CD4-positive, alpha-beta T cell (primary cell): ENCODE measurements at places on chromosomes 5 and 9. TPM values are rescaled to one million over a fixed set of nuclear protein-coding genes. Genes with fewer than 3 reads are reported as not detected.
A peak's percentile ranks its signal among the peaks of the same experiment; 100 is the strongest.

- DNase-seq: no peak
Observed at GRCh38 chr9:87643107-87643650, 82.7 kb upstream of the CTSL start.

DNA sequence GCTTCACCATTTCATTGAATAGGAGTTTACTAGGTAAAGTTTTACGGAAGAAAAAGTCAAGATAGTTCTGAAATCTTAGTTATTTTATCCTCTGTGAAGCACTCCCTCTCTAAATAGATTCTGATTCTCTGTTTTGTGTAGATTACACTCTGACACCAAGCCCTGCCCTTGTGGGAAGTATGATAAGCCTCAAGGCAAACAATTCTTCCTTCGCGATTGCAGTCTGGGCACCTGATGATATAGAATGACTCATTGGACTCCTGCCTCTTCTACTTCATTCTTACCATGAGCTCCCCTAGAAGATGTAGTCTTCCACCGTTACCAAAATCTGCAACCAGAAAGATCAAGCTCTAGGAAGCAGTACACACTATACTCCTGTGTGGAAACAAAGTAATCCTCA, 626.9 kb upstream of the PTGER4 start:
- DNase-seq: no peak

Gene GPRIN1
- 0.22 TPM for total RNA-seq

DNA sequence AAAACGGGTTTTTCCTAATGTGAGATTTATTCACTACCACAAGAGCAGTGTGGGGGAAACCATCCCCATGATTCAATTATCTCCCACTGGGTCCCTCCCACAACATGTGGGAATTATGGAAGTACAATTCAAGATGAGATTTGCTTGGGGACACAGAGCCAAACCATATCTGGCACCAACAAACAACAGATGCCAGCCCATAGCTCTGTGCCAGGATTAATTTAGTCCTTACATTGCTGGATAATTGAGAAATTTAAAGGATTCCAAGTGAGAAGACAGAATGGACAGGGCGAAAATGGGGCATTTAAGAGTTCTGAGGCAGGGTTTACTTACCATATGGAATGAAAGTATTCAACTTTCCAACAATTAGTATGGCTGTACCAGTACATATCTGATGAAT, 30.8 kb upstream of the DNAH5 start:
- DNase-seq: no peak

- DNase-seq: no peak
Observed at GRCh38 chr5:57780961-57781325, 298.3 kb upstream of the ACTBL2 start.

DNA sequence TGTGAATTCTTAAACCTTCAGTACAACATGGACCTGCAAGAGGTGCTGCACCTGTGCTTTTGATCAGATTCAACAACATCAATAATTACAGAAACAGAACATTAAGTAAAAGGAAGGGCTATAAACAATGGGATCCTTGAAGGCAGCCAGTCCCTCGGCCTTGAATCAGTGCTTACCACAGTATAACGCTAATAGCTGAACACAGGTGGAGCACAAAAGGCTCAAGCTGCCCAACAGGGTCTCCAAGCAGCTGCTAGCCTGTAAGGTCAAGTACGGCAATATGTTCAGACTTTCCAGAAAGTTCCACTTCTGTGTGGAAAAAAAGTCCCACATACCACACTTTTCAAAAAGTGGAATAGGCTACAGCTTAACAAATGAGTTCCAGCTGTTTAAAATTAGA, 61.9 kb upstream of the ITGA1 start:
- no peak for DNase-seq

DNA sequence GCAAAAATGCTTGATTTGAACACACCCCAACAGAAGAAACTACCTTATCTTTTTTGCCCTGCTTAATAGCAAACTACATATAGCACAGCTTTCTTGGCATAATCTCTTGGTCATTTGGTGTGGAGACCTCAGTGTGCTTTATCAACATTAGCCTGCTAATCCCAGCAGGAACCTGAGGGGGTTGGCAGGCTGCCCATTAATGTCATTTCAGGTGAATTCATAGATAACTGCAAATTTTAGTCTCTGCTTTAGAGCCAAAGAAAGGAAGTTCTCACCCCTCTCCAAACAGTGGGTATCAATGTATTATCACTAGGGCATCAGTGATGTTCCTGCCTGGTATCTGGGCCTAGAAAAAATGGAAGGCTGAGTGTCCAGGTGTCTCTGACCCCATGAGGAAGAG, 489.0 kb downstream of the NTRK2 start:
- no peak for DNase-seq

DNA sequence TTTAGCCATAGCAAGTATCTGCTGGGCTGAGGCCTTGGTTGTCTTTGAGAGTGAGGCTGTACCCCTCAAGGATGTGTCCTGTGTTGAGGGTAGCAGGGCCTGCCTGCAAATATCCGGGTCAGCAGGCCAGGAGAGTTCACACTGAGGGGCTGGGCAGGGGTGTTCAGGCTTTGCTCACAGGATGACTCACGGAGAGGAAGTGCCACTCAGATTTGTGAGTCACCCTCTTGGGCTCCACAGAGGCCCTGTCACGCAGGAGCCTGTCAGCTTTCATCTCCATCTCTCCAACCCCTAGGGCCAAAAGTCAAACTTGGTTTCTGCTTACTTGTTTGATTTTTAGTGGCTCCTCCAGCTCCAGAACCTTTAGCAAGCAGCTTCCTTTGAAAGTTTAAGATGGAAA, 211.5 kb downstream of the SEC61B start:
- peak; percentile 33 for DNase-seq

GRCh38 chr9:133851693-133852092, 113.5 kb upstream of the SARDH start:
- DNase-seq: no peak

DNA sequence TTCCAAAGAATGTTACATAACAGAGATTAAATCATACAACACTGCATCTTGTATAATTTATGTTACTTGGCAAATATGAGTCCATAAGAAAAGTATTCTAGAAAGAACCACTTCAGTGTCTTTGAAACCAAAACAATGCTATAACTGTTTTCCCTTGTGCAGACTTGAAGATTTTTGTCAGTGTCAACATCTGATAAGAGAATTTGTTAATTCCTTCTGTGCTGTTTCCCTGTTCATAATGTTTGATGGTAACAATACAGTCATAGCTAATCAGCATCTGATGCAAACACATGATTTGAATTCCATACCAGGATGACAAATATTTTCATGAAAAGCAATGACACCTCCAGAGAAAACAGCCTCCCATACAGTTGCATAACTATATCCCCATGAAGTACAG, 306.8 kb downstream of the SEMA5A start:
- no peak for DNase-seq

- DNase-seq: no peak
Observed at GRCh38 chr9:126625329-126626126, 11.8 kb downstream of the LMX1B start.

DNA sequence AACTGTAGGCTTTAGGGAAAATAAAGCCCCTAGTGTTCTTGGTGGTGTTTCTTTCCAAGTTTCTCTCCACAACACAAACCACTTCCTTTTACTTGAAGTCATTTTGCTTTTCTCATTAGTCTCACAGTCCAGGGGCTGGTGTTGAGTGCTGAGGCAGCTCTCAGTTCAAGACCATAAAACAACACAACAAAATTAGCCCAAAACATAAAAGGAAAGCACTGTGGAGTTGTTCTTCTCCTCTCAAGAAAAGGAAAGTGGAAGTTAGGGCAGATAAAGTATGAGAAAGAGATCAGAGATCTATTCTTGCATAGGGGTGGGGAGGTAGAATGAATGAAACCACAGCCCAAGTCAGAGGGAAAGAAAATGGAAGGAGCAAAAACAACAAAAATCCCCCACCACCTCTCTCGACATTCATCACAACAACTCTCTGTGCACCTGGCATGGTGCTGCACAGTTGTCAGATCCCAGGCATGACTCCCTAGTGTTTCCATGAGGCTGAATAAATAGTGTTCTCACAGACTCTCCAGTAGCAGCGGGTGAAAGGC, 569.9 kb downstream of the RAB3C start:
- DNase-seq: no peak

GRCh38 chr5:54867310-54867944, 118.0 kb downstream of the ESM1 start:
- DNase-seq: no peak

Gene ADAMTSL1
- not detected for total RNA-seq

Gene SPATA31E1
- total RNA-seq: not detected

Gene SLC6A3
- total RNA-seq: not detected

DNA sequence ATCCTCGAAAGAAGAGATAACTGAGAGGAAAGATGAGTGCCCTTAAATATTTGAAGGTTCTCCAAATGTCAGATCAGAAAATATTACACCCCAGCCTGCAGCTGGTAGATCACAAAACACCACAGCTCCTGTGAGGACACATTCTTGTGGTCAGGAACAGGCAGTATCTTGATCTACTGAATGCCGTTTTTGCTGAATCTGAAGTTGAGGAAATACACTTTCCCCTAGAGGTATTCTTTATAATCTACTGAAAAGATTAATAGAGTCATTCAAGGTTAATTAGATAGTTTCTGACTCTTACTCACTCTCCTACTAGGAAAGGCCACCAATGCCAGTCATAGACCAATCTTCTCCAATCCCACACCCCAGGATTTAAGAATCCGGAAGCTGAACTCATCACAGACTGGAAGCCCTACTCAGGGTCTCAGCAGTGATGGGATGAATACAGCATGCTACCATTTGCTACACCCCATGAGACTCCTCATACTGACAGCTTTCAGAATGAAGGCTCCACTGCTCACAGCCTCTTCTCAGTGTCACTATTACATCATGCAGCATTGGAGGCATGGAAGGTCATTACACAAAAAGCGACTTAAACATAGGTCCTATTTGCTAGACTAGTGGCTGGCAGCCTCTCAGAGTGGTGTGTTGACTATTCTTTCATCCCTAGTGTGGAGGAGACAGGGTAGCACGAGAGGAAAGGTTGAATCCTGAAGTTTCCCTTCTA, 143.9 kb upstream of the SLC1A3 start:
- no peak for DNase-seq

GRCh38 chr9:4048441-4048840, 251.4 kb downstream of the GLIS3 start:
- no peak for DNase-seq

DNA sequence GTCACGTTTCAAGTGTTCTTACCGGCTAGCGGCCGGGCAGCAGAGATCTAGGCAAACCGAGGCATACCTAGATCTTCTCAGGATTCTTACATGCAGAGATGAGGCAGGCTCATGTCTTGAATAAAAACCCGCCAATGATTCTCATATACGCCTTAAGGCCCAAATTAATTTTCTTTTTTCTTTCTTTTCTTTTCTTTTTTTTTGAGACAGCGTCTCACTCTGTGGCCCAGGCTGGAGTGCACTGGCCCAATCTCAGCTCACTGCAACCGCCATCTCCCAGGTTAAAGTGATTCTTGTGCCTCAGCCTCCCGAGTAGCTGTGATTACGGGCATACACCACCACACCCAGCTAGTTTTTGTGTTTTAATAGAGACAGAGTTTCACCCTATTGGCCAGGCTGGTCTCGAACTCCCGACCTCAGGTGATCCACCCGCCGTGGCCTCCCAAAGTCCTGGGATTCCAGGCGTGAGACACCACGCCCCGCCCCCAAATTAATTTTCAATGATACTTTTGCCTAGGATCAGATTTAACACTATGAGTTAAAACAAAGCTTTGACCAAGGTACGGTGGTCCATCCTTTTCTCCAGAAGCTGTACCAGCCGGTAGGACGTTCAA, 1.5 kb downstream of the C9orf40 start:
- DNase-seq: no peak

Gene GRM6
- total RNA-seq: not detected

GRCh38 chr9:133516256-133516960, 8.4 kb downstream of the MYMK start:
- no peak for DNase-seq

GRCh38 chr5:147167529-147167928, 67.3 kb upstream of the STK32A start:
- no peak for DNase-seq

DNA sequence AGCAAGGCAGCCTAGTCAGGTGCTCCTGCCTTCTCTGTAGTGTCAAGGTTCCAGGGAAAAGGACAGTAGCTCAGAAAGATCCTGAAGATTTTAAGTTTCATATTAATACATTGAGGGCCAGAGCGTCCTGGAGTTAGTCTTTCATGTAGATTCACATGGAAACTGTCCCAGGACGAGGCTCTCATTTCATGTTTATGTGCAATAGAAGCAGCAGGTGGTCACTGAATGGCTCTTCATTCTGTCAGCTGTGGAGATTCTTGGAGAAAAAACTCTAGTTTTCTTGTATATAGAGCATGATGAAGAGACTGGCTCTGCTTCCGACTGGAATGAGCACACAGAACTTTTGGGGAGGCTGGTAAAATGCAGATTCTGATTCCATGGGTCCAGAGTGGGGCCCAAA, 54.3 kb downstream of the MEGF10 start:
- DNase-seq: no peak

DNA sequence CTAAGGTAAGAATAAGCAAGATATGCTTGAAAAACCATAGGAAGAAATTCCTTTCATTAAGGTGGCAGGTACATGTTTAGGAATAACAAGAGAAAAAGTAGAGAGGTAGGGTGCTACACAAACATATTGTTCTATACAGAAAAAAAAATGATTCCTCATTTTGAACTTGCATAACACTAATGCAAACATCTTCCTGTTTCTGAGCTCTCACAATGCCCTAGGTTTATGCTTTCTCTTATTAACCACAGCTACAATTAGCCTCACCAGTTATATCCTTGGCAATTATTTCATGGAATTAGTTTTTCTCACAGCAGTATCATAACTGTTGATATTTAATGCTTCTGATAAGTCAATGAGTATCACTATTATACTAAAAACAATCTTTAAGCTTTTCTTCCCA, 20.7 kb downstream of the CEMIP2 start:
- DNase-seq: no peak

DNA sequence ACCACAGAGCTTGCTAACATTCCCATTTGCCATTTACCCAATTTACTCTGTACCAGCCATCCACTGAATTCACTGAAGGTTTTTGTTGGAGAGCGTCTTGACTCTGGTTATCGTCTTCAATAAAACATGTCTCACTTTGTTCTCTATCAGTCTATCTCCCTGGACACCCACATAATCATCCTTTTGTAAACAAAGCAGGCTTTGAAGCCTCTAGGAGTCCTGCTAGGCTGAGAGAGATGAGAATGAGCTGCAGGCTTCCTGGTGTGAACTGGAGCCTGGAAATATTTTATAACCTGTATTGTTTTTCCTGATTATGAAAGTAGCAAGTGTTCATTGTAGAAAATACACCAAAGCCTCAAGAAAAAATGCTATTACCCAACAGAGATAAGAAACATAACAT, 140.6 kb upstream of the ZNF366 start:
- no peak for DNase-seq

GRCh38 chr9:36942891-36943290, 91.2 kb downstream of the PAX5 start:
- no peak for DNase-seq

Gene B4GALT7
- 31.1 TPM for total RNA-seq

GRCh38 chr9:98864281-98865174, 57.1 kb downstream of the GALNT12 start:
- no peak for DNase-seq

Gene MYMK
- total RNA-seq: not detected

DNA sequence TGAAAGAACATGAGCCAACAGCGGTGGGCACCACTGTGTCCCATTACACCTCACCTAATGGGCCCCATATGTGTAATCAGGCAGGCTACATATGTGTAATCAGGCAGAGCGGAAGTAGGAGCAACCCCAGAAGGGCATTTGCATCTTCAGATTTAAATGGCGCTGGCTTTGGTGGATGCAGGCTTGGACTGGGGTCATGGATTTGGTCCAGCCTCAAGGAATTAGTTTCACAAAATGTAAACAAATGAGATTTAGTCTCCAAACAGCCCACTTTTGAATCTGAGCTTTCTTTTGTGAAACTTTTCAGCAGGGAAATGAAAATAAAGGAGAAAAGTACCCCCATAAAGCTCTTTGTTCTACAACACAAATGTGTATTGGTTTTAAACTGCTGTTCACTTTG, 161.3 kb downstream of the LPAR1 start:
- no peak for DNase-seq
